HepG2 (cell line): ENCODE measurements at places on chromosomes 16 and 17.

DNA sequence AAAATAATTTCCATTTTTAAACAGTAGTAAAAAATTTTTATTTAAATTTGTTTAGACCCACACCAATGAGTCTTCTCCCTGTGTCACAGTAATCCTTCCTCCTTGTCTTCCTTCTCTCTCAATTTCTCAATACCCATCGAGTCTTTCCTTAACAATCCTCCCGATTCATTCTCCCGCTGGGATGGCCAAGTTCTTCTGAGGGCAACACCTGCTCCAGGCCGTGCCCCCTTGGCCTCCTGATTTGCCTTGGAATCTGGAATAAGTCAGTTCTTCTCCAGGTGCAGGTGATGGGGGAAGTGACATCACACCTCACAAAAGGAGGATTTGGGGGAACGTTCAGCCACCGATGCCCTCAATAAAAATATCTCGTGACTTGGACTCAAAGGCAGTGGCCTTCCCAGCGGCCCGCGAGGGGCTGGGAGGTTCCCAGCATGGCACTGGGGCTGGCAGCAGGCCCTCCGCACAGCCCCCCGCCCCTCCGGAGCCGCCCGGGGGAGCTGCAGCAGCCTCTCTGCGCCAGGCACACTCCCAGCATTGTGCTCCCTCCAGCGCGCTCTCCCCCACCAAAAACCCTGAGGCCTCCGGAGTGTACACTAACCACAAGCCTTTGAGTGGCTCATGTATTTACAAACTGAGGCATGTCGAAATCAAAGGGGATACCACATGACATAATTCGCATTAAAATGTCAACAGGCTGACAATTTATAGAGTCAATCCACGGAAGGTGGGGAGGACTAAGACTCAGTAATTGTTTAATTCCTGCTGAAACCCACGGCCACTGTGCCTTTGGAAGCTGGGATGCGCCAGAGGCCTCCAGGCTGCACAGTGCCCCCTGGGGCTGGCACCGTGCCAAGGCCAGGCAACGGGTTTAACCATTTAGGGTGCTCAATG is 120.5 kb downstream of the ZFHX3 start:
- peak; percentile 95 for DNase-seq

- DNase-seq, result no peak
Measured at GRCh38 chr16:82088483-82088882, 53.4 kb downstream of the HSD17B2 start.

GRCh38 chr16:31094088-31094423 is 541 bp downstream of the VKORC1 start:
- no peak for DNase-seq

DNA sequence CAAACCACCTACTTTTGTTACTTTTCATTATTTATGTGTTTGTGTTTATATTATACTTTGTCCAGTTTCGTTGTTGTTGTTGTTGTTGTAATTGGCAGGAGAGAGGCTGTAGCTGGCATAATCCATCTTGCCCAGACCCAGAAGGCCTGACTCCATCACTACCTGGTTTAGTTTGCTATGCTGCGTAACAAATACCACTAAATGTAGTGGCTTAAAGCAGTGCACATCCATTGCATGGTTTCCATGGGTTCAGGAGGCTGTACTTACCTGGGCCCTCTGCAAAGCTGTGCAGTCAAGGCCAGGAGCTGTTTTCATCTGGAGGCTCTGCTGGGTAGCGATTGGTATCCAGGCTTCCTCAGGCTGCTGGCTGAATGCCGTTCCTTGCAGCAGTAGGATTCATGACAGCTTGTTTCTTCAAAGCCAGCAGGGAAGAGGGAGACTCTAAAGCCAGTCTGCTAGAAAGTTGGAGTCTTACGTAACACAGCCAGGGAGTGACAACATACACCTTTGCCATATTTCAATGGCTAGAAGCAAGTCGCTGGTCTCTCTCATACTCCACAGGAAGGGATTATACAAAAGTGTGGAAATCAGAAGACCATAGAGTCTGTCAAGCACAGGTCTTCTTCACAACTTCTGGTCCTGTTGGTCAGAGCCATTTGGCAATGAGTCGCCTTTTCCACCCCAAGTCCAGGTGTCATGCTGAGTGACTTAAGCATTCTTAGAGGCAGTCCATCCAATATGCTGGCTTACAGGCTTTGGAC is 41.1 kb downstream of the TNRC6C start:
- DNase-seq, result peak; percentile 21

- DNase-seq, result no peak
Measured at GRCh38 chr17:40361925-40362695, 2.4 kb downstream of the GJD3 start.

- peak; percentile 58 for DNase-seq
Measured at GRCh38 chr16:31108035-31108793, at the start of gene BCKDK. BCKDK (plus strand) TSS chr16:31108386; CDS start chr16:31109224, 838 bp downstream.

DNA sequence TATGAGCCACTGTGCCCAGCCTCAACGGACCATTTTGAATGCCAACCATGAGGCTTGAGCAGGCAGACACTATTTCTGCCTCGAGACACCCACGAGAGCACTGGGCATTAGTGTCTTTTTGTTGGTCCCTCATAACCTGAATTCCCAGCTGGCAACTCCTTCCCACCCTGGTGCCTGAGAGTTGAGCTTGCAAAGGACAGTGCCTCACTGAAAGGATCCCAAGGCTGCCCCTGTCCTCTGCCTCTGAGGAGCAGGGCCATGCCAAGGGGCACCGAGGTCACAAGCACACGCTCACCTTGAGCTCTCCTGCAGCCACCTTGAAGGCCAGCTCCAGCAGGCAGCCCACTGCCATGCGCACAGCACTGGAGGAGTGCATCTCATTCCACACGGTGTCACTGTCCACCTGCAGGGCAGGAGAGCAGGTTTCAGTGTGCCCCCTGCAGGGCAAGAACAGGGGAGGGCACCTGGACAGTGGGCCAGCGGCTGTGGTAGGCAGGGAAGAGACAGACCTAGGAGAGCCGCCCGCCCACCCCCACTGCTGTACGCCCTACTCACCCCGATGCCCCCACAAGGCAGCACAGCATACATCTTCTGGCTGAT is 12.8 kb downstream of the G6PC3 start:
- DNase-seq, result peak; percentile 88

GRCh38 chr16:64983963-64984362 is 137.9 kb downstream of the CDH11 start:
- peak; percentile 5 for DNase-seq

GRCh38 chr17:81306491-81306890 is 11.4 kb upstream of the SLC38A10 start:
- DNase-seq, result no peak

- no peak for DNase-seq
Measured at GRCh38 chr17:47914306-47914948, 18.4 kb downstream of the SP2 start.

DNA sequence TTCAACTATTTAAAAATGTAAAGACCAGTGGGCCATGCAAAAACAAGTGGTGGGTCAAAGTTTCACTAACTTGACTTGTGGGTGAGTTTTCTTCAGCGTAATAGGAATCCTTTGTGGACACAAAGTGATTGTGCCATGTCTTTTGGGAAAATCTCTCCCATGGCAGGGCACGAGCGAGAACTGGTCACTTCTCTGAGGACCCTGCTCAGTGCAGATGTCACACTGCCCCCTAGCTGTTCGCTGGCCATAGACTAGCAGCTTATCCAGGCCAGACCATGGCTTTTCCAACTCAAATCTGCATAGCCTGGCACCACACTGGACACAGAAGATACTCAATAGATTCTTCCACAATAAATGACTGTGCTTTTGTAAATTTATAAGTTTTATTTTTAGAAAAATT is 306.0 kb upstream of the CCL2 start:
- DNase-seq, result no peak

- no peak for DNase-seq
Measured at GRCh38 chr17:79650861-79651260, 40.0 kb upstream of the RBFOX3 start.

DNA sequence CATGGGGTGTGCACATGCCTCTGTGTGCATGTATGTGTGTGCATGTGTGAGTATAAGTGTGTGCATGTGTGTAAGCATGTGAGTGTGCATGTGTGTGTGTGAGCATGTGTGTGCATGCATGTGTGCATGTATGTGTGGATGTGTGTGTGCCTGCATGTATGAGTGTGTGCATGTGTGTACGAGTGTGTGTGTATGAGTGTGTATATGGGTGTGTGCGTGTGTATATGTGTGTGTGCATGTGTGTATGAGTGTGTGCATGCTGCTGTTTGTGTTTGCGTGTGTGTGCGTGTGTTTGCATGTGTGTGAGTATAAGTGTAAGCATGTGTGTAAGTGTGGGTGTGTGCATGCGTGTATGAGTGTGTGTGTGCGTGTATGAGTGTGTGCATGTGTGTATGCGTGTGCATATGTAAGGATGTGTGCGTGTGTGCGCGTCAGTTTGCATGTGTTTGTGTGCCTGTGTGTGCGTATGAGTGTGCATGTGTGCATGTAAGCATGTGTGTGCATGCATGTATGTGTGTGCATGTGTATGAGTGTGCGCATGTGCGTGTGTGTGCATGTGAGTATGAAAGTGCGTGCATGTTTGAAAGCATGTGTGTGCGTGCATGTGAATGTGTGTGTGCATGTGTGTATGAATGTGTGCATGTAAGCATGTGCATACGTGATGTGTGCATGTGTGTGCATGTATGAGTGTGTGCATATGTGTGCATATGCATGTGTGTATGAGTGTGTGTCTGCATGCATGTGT is 8.6 kb downstream of the TPSD1 start:
- DNase-seq, result no peak

GRCh38 chr17:81859906-81860755 is at the start of gene P4HB:
P4HB (minus strand) TSS chr17:81860535; CDS start chr17:81860471, 64 bp downstream.
- DNase-seq, result no peak

GRCh38 chr16:84115919-84116719 is 623 bp downstream of the MBTPS1 start:
- DNase-seq, result peak; percentile 54

GRCh38 chr17:38343608-38344419 is at the start of gene GPR179:
GPR179 (minus strand) TSS chr17:38343956; CDS start chr17:38343789, 167 bp downstream.
- DNase-seq, result no peak

DNA sequence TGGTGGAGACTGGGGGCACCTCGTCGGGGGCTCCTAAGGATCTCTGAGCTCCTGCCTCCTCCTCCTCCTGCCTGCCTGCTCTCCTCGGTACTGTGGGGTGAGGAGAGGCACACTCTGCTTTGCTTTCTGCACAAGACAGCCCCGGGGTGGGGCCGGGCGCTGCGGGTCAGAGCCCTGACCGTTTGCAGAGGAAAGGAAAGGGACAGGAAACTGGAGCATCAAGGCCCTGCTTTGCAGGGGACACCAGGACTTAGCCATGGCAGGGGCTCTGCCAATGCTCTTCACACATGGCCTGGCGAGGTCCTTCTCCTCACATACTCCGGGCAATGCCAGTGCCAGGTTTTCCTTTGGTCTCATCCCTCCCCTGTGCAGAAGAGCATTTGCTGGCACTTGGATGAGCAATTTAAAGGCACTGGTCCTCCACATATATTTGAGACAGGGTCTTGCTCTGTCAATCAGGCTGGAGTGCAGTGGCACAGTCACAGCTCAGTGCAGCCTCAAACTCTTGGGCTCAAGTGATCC is 23.8 kb upstream of the DOC2B start:
- no peak for DNase-seq

GRCh38 chr17:29720551-29720950 is 97.8 kb upstream of the CORO6 start:
- DNase-seq, result no peak

GRCh38 chr17:9173386-9173983 is 152.2 kb downstream of the NTN1 start:
- DNase-seq, result no peak

DNA sequence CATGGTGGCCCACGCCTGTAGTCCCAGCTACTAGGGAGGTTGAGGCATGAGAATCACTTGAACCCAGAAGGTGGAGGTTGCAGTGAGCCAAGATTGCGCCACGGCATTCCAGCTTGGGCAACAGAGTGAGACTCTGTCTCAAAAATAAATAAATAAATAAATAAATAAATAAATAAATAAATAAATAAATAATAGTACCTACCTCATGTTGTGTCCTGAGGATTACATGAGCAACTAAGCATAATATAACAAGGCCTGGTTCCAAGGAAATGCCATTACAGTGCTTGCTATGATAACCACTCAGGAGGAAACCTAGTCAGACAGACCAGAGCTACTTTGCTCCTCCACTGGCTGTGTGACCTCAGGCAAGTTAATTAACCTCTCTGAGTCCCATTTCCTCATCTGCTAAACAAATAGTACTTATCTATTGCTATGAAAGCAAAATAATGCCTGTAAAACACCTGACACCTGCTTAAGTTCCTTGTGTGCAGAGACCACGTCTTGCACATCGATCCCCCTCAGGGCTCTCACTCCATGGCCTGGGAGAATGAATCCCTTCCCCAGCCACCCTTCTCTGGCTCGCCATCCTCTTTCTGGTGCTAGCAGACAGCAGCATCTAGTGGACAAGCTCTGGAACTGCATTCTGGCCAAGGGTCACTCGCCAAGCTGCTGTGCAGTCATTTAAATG is 7.5 kb downstream of the EPOP start:
- DNase-seq, result peak; percentile 79

DNA sequence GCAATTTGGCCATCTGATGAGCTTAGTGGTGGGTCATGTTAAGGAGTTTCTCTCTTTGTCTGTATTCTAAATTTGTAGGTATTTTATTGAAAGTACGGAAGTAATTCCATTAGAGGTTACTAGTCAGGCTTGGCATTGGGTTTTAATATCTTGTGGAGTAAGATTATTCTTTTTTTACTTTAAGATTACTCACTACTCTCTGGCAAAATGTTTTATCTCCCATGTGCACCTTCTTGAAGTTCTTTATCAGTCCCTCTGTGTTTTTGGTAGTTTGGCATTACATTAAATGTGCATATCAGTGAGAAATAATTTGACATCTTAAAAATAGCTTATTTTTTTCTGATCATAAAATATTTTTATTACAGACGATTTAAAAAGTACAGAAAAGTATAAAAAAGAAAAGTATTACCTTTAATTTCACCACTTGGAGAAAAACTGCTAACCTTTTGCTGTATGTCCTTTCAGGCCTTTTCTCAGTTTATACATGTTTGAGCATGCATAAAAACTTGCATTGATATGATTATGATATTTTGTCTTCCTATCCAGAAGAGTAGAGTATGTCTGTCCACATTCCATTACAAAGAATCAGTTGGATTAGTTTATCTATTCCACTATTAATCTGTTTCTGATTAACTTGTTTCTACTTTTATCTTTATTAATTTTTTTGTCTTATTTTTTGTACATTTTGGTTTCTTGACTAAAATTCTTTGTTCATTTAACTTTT is 198.3 kb downstream of the SPECC1 start:
- DNase-seq, result no peak

DNA sequence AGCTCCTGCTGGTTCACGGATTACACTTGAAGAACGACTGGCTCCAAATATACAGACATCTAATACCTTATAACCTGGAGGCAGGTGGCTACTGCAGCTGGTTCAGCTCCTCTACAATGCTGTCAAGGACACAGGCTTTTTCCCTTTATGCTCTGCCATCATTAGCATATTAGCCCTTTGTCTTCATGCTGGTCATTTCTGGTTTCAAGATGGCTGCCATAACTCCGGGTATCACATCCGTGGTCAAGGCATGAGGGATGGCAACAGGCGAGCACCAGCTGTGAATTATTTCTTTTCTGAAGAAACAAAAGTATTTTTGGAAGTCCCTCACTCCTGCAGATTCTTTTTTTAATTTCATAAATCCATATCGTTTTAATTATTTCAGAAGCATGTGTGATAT is 124.3 kb upstream of the MED13 start:
- DNase-seq, result no peak

GRCh38 chr17:79100405-79100804 is 25.8 kb downstream of the ENGASE start:
- no peak for DNase-seq

GRCh38 chr17:44776628-44777393 is 18.0 kb downstream of the ADAM11 start:
- no peak for DNase-seq

GRCh38 chr17:80082403-80083135 is 18.8 kb upstream of the GAA start:
- DNase-seq, result peak; percentile 78
